ENCODE measurements at places on chromosomes 5 and 9. TPM values are rescaled to one million over a fixed set of nuclear protein-coding genes. Genes with fewer than 3 reads are reported as not detected.

The FBXW5 gene
- 98.0 TPM for total RNA-seq

The NUTM2F gene
- not detected for total RNA-seq

The SPATA31D4 gene
- total RNA-seq, result not detected

The GFRA3 gene
- total RNA-seq, result 0.14 TPM

The CNTNAP3B gene
- 15.0 TPM for total RNA-seq

The C5orf52 gene
- total RNA-seq, result not detected

The MATR3 gene
- total RNA-seq, result 170 TPM

The SMIM3 gene
- 21.6 TPM for total RNA-seq

The PCDHB7 gene
- 0.03 TPM for total RNA-seq

The RGMB gene
- 7.3 TPM for total RNA-seq

The PTGES gene
- total RNA-seq, result 187 TPM

The PCDHAC2 gene
- 4.0 TPM for total RNA-seq

The PJA2 gene
- 18.1 TPM for total RNA-seq

The FAM219A gene
- 16.0 TPM for total RNA-seq

The GLDC gene
- total RNA-seq, result 10.7 TPM

The AP3B1 gene
- 28.4 TPM for total RNA-seq

The PRUNE2 gene
- total RNA-seq, result not detected

The PKD2L2 gene
- total RNA-seq, result not detected

The CDC37L1 gene
- 15.3 TPM for total RNA-seq

The TLR4 gene
- 0.10 TPM for total RNA-seq

The LPAR1 gene
- 22.1 TPM for total RNA-seq

The ARID3C gene
- total RNA-seq, result 0.17 TPM

The ARL14EPL gene
- 0.11 TPM for total RNA-seq

The IL7R gene
- total RNA-seq, result 0.30 TPM

The SPRY4 gene
- 11.4 TPM for total RNA-seq

Measured in A549 treated with AZD2906 at 1 μM for 4 hours (cell line).